Hematopoietic multipotent progenitor cell treated with erythropoietin and hydrocortisone succinate and interleukin-3 and kit ligand, for 8 days (in vitro differentiated cells): ENCODE measurements at places on chromosomes 2 and 18.
A peak's percentile ranks its signal among the peaks of the same experiment; 100 is the strongest.

DNA sequence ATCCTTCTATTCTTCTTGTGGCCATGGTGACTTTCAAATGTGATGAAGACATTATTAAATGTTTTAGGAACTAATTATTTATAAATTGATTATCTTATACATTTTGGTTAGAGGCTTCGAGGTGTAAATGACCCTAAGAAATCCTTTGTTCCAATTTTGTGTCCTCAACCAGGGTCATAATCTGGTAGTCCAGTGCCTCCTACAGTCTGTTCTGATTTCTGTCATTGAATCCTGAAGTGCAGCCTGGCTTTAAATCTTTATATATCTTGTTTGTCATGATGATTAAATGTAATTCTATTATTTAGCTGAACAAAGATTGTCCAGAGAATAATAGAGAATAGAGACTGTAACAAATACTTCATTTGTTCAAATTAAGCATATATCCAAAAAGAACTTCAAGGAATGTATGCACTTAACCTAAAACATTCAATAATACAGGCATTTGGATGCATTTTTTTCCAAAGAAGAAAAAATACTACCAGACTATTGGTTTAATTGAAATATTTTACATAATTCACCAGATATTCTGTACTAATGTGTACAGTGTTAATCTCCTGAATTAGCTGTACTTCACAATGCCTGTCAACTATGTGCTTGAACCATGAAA lies 89.8 kb downstream of the PRPF40A start:
- DNase-seq, result peak; percentile 45

DNA sequence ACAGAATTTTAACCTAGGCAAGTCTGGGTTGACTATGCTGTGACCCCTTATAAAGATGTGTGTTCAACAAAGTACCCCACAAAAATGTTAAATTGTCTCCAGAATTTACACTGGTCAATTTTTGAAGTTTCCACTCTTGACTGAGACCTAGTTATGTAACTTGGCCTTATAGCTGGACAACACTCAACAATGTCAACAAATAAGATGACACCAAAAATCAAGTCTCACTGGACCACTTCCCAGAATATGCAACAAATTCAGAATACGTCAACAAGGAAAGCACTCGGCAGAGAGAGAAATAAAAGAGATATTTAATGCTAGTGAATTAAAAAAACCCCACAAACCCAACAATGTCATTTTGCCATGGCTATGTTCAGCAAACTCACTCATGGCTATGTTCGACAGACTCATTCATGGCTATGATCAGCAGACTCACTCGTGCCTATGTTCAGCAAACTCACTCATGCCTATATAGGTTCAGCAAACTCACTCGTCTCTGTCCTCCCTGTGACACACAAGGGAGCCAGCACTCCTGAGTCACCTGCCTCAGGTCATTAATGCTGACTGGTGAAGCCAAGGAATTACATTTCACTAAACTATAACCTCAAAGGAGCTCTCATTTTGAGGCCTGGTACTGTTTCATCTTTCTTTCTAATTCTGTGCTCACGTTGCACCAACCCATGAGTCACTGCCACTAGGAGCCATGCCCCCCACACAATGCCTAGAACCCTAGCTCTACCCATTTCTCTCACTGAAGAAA lies 72.7 kb downstream of the PTPN2 start:
- no peak for DNase-seq

GRCh38 chr2:148994341-148994740 lies 44.2 kb upstream of the LYPD6B start:
- DNase-seq, result no peak

DNA sequence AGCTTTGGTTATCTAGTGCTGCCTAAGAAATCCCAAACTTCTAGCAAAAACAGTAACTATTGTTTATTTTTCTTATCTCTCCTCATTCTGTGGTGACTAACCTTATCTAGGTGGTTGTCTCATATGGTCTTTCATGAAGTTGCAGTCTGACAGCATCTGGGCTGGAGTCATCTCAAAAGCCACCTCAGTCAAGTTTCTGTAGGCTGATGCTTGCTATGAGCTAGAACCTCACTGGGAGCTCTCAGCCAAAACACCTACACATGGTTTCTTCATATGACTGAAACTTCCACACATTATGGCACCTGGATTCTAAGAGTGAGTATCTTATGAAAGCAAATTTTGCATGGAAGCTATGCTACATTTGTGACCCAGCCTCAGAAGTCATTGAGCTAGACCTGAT lies 596.4 kb upstream of the VRK2 start:
- no peak for DNase-seq

DNA sequence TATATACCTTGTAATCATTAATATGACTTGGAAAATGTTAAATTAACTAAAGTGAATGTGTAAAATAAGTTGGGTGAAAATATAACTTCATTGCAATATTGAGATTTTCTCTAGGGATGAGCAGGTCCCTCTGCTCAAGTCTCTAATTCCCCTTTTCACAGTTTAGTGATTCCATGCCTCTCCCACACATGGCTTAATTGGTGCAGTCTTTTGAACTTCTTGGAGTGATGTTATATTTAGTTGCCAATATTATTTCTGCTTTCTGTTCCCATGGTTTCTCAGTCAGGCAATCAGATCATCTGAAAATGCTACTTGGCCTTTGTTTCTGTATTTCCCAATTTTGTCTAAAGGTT lies 233.7 kb upstream of the SPOPL start:
- DNase-seq, result no peak

- no peak for DNase-seq
These were observed 37.0 kb upstream of the LYPD6B start for GRCh38 chr2:149001496-149001895.

GRCh38 chr2:241574911-241575623 lies 16.5 kb downstream of the BOK start:
- DNase-seq, result no peak

- no peak for DNase-seq
These were observed 57.2 kb downstream of the RTP5 start for GRCh38 chr2:241926541-241927311.
